ENCODE measurements at places on chromosomes 3 and 15.

GRCh38 chr3:13338996-13339395 is 81.1 kb downstream of the NUP210 start:
- no peak for DNase-seq

GRCh38 chr3:61580982-61581643 is 19.7 kb downstream of the PTPRG start:
- no peak for DNase-seq

DNA sequence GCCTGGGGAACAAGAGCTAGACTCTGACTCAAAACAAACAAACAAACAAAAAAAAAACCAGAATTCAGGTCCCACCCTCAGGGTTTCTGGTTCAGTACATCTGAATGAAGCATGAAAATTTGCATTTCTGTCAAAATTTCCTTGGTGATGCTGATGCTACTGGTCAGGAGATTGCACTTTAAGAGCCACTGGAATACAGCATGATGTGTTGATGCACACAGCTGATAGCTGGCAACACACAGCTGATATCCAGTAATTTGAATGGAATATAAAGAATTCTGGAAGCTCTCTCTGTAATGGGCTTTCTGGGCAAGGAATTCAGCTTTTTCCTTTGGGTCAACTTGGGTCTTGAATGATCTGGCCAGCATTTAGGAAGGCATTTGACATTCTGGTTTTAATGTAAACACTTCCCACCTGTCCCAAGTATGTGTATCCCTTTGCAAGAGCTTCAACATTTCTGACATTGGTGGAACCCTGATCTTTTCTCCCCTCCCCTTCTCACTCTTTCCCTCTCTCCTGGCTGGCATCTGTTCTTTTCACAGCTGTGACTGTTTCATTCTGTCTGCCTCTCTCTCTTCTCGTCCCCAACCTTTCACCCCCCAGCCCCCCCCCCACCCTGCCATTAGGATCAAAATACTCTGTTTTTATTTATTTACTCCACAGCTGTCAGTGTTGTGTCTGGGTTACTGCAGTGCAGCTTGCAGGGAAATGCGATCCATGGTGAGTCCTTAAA is 189.5 kb downstream of the TPRG1 start:
- no peak for DNase-seq

DNA sequence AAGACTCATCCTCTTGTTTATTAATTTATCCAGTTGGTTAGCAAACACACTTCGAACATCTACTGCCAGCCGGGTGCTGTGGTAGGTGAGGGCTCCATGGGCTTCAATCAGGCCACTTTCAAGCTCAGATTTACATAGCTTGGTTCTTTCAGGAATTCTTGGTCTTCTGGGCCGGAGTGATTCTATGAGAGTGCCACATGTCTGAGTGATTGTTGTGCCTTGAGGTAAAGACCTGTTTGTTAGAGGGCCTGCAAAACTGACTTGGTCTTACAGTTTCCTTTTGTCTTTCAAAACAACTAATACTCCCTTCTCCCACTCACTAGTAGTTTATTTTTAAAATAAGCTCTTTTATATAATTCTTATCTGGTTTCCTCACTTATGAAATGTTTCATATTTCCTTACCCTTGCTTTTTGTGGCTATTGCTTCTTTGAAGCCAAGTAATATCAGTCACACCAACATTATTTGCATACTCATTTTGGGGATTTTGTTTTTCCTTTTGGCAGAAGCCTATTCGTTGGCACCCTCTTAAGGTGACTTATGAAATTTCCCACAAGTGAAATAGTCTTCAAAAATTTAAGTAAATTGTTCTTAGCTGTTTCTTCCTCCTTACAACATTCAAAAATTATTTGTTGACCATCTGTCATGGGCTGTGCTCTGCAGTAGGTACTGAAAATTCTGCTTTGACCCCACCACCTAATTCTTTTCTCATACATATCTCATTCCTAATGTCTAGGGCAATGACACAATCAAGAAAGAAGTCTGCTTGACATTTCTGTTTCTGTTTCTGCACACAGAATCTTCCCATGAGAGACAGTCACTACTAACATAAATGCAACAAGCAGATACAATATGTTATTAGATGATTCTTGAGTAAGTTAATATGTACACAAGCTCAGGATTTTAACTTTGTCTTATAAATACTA is 120.2 kb downstream of the LRRC28 start:
- DNase-seq, result no peak

- no peak for DNase-seq
Measured at GRCh38 chr15:81569286-81570080, 195.5 kb upstream of the TMC3 start.

DNA sequence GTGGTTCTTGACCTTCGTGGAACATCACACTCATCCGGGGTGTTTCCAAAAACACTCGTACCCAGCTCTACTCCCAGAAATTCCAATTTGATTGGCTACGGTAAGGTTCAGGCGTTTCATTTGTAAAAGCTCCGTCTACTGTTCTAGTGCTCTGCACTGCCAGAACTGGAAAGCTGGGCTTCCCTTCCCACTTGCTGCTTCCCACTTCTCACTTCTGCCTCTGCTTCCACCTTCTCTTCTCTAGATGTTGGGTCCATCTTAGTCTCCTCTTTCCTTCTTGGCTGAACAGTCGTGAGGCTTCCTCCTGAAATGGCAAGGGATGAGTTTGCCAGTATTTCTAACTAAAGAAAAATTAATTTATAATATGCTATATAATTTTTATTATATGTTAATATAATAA is 29.8 kb upstream of the RHCG start:
- no peak for DNase-seq

Data from activated naive CD8-positive, alpha-beta T cell treated with anti-CD3 and anti-CD28 coated beads, Interleukin-2, amount 50 U/mL, for 16 hours (primary cell).